CD4-positive, alpha-beta T cell treated with Interleukin-6 at 100 ng/mL for 8 hours (primary cell): ENCODE measurements at places on chromosomes 1 and 21.

GRCh38 chr1:171646249-171646560 lies 6.3 kb downstream of the MYOC start:
- DNase-seq: no peak

DNA sequence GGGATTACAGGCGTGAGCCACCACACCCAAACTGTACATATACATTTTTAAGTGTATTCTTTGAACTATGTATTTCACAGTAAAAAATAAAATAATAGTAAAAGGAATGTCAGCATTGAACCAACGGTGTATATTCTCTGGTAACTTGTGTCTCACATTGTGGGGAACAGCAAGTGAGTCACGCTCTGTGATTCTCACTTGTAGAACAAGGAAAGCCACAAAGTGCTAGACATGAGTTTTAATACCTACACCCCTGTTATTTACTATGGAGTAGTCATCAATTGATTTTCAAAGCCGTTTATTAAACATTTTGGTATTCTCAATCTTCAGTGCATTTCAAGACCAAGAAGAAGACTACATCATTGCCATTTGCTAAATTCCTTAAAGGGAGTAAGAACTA lies 197.2 kb downstream of the GPATCH2 start:
- no peak for DNase-seq

DNA sequence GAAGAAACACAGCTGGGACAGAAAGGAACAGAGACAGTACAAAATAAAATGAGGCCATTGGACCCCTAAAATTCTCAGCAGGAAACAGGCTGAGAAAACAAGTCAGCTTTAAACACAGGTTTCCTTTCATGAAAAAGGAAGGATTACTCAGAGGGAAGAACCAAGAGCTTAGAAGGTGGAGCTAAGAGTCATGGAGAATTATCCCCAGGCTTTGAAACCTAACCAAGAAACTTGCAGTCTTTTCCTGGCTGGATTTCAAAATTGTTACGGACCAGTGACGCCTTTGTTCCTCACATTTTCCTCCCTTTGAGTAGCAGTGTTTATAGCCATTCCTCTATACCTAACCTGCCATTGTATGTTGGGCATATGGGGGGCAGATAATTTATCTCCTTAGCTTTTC lies 8.8 kb downstream of the HMGB4 start:
- DNase-seq: no peak

- no peak for DNase-seq
Observed at GRCh38 chr1:185045814-185046492, 595 bp downstream of the RNF2 start.

DNA sequence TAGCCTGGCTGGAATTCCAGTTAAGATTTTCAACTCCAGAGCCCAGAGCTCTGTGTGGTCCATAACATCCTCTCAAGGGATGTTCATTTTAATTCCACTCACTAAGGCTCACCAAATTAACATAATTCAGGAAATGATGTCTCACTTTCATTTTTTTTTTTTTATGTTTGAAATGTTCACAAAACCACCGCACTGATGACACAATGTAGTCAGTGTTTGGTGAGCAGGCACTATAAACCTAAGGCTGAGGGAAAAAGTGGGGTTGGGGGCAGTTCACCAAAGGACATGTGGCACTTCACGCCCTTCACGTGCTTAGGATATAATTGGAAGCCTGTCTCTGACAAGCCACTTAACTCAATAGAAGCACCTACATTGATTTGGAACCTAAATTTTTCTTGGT lies 177.3 kb upstream of the CAMK1G start:
- DNase-seq: no peak

GRCh38 chr1:236123563-236123962 lies 18.8 kb upstream of the GPR137B start:
- no peak for DNase-seq

DNA sequence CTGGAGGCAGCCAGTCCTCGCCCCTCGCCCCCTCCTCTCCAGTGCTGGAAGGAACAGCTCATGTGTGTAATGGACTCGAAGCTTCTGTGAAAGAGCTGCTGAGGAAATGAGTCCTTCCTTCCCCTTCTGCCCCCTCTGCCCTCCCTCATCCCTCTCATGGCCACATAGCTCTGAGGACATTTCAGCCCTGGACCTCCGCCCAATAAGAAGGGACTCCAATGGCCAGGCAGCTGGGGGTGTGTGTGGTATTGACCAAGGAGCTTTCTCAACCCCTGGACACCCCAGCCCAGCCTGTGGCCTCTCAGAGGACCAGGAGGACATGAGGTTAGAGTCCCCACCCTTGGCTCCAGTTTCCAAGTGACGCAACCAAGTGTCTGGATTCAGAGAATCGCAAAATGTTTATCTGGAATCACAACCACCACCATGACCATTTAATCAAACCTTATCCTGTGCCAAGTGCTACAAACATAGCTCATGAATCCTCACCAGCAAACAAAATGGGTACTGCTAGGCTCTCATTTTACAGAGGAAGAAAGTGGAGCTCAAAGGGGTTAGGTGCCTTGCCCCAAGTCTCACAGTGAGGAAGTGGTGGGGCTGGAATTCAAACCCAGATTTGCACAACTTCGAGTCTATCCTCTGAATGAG lies 47.8 kb upstream of the ECE1 start:
- DNase-seq: no peak

DNA sequence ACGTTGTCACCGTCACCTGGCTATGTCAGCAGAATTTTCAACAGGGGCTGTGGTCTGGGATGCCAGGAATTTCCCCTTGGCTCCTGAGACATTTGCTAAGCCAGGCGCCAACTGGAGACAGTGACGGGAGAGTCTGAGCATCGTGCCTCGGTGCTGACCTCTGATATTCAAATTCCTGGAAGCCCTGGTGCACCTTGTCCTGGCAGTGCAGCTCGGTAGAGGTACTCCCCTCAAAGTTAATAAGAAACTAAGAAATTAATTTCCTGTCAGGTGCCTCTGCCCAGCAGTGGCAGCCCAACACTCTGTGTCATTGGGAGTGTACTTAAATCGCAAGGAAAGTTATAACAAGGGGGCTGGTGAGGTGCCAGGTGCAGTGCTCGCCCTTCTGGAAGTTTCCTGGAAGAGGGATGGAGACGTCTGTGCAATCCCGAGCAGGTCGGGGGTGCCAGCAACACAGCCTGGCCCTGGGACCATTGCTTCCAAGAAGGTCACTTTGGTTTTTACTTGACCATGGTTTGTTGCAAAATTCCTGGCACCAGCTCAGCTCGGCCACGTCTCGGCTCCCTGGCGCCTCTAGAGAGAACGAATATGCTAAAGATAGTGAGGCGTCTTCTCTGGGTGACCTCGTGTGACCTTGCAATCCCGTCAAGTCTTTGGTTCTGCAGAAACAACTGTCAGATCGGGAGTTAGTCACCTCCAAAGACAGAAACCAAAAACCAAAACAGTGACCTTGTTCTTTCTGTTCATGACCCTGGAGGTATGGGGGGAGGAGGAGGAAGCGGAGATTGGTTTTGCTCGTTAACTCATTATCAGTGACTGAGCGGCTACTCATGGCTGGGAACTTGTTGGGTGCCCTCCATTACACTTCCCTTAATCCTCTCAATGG lies 149.5 kb upstream of the VAMP3 start:
- no peak for DNase-seq

DNA sequence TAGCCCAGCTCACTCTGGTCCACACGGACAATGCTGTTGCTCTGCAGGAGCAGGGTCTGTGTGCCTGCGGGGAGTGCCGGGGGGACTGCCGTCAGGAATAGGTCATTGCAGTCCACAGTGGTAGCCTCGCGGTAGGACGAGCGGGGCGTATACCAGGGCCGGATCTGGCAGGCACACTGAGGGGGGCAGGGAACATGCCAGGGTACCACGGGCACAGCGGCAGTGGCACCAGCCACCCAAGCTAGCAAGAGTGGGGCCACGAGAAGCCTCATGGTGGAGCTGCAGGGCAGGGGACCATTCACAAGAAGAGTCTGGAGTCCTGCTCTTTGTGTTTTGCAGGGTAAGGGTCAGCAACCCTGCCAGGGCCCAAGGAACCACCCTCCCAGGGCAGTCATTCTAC lies 65.8 kb downstream of the LRRN2 start:
- no peak for DNase-seq

- no peak for DNase-seq
Observed at GRCh38 chr1:40270152-40270834, 12.3 kb downstream of the ZMPSTE24 start.

GRCh38 chr1:103517380-103518047 lies 8.0 kb upstream of the RNPC3 start:
- DNase-seq: no peak

DNA sequence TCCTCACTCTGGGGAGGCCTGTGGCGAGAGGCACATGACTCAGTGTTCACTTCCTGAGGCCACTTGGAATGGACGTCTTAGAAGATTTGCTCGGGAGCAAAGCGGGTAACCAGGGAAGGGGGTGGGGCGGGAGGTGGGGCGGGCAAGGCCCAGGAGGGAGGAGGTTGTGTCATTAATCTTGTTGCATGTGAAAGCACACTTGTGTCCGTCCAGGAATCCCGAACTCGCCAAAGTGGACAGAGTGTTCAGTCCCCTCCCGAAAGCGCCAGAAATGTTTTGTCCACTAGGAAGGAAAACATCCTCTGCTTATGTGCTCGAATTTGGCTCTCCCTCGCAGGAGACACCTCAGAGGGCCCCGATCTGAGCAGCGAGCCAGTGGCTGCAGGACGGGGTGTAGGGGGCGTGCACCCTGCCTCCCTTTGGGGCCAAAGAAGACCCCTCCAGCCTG lies 84.2 kb downstream of the SPSB1 start:
- no peak for DNase-seq
